ENCODE measurements at places on chromosomes 1 and 21.

DNA sequence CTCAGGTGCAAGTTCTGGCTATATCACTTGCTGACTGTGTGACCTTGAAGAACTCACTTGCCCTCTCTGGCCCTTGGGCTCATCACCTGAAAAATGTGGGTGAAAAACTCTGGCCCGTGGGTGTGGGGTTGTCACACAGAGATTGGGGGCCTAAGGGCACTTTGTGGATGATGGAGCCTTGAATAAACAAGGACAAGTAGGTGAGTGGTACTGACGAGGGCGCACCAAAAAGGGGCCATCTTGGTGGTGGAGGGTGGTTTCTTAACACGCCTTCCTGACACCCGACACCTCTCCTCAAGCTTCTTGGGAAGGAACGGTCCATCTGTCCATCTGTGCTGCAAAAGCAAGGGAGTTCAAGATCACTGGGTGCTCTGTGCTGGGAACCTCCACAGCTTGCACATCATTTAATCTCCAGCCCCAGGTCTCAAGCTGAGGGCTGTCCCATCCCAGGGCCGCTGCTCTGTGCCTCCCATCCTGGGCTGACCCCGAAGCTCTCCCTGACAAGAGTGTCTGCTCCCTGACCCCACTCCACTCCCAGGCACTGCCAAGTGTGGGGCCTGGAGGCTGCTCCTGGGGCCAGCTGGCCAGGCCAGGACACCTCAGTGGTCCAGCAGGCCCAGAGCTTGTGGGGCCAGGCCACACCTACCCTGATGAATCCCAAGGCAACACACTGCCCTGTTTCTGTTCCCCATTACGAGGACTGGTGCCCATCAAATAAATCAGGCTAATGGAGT is 97.3 kb downstream of the GLIS1 start:
- DNase-seq: no peak

DNA sequence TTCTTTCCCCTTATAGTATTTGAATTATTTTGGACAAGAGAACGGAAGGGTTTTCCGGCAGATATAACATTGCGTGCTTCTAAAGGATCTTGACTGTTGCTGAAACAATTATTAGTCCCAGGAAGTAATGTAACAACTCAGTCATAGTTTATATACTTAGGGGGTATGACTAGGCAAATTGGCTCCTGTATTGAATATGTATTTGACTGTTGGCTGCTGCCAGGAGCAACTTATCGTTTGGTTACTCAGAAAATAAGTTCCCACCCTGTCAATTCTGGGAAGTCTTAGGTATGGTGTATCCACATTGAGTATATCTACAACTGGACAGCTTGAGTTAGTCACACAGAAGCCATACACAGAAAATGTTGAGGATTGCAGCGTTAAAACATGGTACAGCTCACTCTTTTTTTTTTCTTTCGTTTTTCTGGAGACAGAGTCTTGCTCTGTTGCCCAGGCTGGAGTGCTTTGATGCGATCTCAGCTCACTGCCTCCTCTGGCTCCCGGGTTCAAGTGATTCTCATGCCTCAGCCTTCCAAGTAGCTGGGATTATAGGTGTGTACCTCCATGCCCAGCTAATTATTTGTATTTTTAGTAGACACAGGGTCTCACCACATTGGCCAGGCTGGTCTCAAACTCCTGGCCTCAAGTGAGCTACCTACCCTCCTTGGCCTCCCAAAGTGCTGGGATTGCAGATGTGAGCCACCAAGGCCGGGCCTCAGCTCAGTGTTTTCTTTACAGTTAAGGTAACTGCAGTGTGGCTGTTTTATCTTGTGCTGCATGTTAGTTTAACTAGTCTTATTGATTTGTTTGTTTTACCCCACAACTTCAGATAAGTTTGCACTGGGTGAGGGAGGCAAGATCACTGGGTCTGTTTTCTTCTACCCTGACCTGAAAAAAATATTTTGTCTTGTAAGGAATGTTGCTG is 10.2 kb downstream of the SMAP2 start:
- DNase-seq: no peak

DNA sequence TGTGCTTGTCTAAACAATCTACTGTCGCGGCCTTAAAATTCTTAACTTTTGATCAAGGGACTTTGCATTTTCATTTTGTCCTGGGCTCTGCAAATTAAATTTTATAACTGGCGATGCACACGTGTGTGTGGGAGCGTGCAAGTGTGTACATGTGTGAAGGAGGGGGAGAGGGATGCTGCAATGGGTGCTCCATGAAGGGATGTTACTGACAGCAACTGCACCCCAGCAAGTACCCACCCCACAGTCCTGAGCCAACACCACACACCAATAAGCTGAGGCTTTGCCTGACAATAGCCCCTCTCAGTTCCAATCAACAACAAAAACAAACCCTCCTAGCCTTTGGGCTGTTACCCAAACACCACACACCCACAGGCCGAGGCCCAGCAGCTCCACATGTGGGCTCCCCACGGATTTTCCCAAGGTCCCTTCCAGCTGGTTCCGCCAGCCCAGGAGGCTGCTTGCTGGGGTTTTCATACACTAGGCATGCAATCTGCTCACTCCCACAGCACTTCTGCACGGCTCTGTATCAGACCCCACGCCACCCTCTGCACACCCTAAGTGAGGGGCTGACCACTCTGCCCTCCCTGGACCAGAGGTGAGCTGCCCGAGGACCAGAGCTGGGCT is 32.8 kb upstream of the IFFO2 start:
- no peak for DNase-seq

- DNase-seq: peak; percentile 37
Measured at GRCh38 chr1:179883745-179884138, 1.7 kb downstream of the TOR1AIP1 start.

- no peak for DNase-seq
Measured at GRCh38 chr1:63563745-63564144, 29.5 kb upstream of the PGM1 start.

DNA sequence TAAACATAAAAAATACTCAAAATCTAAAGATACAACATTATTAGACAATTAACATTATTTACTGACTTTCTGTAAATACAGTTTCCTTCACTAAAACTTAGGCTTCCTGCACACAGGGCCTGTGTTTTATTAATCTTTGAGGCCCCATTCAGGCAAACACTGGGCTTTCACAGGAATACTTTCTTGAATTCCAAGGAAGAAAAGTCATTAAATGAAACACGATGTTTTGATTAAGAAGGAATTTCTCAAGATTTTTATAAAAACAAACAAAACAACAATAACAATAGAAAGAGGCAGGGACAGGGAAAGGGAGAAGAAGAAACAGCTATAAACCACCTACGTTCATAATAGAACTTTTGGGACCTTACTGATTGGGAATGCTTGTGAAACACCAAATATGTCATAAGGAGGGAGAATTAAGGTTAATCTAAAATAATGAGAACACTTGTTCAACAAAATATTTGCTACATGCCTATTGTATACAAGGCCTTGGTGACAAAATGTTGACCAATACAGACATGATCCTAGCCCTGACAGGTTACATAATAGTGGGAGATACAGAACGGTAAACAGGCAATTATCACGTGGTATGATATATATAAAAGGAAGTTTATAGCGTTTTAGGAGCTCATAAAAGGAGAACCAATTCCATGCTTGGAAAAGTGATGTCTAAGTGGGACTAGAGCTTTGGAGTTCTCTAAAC is 3.6 kb downstream of the DDAH1 start:
- DNase-seq: no peak

DNA sequence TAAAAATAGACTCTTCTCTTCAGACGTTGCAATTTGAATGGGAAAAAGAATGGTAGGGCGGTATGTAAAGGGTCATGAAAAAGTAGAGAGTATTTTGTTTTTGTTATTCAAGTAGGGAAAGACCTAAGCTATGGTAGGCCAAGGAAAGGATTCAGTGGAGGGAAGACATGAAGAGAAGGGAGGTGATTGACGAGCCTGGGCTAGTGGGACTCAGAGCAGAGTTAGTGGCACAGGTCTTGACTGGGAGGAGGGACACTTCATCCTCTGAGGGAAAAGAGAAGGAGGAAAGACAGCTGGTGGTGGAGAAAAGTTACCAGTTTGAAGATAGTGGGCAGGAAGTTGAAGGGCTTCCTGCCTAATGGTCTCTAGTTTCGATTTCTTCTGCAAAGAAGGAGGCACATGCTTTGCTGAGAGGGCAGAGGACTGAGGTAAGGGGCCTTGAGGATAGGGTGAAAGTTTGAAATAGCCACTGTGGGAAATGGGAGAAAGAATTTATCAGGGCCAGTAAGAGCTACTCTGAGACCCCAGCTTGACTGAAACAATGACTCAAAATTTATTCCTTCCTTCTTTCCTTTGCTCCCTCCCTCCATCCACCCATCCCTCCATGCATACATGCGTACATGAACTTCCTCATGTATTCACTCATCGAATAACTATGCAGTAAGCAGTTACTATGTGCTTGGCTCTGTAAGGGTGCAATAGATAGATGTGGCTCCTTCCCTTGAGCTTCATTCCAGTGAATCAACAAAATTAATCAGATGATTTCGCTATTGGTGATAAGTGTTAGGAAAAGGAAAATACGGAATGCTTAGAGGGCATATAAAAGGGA is 4.2 kb downstream of the CD48 start:
- DNase-seq: no peak

GRCh38 chr1:56077206-56077605 is 502.2 kb downstream of the PLPP3 start:
- DNase-seq: no peak

DNA sequence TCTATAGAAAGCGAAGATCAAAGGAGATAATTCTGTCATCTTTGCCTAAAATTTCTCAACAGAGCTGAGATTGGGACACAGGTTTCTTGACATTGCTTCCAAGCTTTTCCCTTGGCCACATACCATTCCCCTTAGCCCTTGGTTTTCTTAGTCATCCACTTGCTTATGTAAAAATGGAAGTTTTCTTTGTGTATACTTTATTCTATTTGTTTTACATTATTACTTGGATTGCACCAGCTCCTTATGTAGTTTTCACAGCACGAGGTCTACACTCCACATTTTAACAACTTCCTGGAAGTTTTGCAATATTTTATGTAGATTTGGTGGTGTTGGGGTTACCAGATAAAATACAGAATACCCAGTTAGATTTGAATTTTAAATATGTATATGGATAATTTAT is 129.8 kb downstream of the PLA2G4A start:
- no peak for DNase-seq

GRCh38 chr21:29219165-29219770 is 79.5 kb upstream of the BACH1 start:
- no peak for DNase-seq

DNA sequence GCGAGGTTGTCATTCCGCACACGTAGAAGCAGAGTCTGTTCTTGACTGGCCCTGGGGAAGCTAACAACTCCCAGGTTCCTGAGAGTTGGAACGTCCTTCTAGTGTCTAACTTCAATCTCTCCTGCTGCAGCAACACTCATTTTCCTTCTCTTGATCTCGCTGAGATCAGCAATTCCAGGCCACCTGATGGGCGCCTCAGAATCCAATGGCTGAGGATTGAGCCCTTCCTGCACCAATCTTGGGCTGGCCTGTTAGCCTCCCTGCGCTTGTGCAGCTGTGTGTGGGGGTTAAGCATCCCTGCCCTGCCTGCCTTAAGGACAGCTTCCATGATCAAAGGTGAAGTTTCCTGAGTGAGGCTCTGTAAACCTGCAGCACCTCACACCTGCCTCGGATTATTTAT is 87.9 kb downstream of the SYT2 start:
- no peak for DNase-seq

DNA sequence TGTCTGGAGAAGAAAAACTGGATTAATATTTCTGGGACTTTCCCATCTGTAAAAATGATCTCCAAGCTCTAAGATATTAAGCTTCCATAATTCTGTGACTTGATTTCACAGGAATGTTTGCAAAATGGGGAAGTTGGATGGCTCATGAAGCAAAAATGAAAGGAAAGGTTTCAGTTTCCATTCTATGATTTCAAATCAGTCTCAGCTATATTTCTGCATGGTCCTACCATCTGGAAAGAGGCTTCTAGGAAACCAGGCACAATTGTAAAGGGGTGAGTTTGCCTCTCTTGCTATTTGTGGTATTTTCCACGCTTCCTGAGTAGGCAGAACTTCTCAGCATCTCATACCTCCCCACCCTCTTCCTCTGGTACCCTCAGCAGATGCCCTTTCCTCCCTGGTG is 22.4 kb upstream of the ACTN2 start:
- no peak for DNase-seq

GRCh38 chr1:46404482-46405196 is 10.5 kb downstream of the FAAH start:
- DNase-seq: no peak

All from effector memory CD8-positive, alpha-beta T cell (primary cell).